AG04449 (cell line): ENCODE measurements at places on chromosomes 11 and 22.
A peak's percentile ranks its signal among the peaks of the same experiment; 100 is the strongest.

DNA sequence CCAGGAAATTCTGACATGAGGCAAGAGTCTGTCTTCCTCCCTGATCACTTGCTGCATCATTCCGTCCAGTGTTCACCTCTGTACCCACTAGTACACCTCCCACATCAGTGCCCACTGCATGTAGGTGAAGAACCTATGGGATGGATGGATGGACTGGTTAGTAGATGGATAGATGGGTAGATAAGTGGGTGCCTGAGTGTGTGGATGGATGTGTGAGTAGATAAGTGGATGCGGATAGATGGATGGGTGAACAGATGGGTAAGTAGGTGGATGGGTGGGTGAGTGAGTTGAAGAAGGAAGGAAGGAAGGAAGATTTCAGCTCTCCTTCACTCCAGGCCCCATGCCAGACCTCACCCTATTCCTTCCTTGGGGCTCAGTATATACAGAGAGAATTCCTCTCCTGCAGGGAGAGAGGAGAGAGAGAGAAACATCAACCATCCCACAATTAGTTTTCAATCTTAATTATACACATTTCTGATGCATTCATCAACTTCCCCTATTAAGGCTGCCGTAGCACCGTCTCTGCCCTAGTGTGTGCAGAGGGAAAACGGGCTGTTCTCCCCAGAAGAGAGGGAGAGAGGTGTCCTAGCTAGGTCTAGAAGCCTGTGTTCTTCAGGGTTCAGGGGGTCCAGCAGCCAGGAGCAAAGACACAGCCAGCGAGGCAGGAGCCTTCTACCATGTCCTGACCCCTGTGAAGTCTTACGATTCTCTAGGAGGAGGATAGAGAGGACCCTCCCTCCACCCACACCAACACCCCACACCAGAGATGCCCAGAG is 125.3 kb downstream of the BUD13 start:
- no peak for DNase-seq

DNA sequence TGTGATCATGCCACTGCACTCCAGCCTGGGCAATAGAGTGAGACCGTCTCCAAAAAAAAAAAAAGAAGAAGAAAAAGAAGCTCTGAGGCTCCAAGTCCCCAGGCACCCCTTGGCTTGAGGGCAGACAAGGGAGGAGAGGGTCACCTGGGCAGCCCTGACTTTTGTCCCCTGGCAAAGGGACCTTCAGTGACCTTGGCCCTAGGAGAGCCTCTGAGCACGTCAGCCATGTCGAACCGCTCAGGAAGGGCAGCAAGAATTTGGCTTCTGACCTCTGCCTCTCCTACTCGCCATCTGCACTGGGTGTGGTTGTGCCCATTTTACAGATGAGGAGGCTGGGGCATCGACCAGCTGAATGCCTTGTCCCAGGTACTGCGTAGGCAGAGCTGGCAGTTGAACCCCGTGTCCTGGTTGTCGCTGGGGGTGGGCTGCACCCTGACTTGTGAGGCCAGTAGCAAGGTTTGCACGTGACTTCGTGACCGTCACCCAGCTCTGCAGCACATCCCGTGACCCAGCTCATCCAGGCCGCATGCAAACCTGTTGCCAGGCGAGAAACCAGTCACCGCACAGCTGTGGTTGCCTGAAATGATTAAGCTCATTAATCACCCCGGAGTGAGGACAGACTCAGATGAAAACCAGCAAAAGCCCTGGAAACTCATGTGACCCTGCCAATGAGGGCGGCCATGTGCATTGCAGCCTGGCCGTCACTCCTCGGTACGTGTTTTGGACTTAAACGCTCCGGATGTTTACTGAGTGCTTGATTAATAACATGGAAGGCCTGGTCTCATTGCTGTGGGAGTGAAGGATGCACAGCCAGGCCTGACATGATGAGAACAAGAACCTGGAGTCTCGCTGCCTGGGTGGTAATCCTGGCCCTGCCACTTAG is 47.7 kb upstream of the PPP6R3 start:
- DNase-seq, result peak; percentile 44

GRCh38 chr11:71302911-71303310 is 50.5 kb upstream of the SHANK2 start:
- no peak for DNase-seq

DNA sequence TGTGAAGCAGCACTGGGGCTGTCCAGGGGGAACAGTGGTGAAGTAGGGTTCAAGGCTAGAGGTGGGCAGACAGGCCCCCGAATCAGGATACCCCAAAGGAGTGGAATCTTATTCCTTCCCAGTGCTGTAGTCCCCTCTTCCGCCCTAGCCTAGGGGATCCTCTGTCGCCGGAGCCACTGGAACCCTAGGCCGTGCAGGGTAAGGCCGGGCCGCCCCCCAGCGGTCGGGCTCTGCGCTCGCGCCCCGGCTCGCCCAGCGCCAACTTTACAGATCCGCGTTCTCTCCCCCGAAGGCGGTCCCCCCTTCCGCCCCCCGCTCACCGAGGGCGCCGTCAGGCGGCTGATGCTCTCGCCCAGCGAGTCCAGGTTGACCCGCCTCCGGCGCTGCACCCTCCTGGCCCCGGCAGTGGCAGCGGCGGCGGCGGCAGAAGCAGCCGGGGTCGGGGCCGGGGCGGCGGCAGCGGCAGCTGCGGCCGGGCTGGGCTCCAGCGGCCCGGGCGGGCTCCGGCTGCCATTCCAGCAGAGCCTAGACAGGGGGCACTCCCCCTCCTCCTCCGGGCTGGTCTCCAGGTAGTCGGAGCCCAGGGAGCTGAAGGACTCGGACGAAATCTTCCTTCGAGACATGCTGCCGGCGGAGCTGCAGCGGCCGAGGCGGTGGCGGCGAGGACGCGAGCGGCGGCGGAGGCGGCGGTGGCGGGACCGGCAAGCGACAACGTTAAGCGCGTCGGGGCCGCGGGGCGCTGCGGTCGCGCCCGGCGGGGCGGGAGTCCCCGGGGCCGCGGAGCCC is 650 bp downstream of the GUCY1A2 start:
- no peak for DNase-seq

DNA sequence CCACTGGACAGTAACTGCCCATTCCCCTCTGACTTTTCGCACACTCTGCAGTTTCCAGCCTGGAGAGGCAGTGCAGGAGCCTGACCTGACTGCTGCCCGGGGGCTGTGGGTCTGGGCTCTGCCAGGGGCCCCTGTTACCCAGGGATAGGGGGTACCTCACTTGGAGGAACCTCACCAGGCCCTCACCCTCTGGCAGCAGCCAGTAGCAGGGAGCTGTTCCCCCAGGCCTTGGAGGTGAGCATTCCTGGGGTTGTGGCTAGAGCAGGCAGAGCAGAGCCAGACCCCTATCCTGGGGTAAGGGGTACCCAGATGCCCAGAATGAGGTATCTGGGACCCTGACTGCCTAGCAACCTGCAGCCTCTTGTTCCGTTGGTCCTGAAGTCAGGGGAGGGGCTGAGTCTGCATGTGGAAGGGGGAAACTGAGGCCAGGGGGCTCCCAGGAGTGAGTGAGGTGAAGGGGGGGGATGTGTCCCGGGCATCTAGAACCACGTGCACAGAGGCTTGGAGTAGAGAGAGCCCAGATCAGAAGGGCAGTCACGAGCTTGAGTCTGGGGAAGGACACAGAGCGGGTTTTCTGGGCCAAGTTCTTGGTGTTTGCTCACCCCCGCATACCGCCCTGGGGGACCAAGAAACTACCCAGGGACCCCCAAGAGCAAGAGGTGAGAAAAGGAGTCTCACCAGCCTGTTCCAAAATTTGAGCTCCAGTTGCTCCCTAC is 43.9 kb upstream of the ACCSL start:
- DNase-seq, result no peak

- DNase-seq, result no peak
Observed at GRCh38 chr11:25596701-25597100, 735.2 kb upstream of the ANO3 start.

DNA sequence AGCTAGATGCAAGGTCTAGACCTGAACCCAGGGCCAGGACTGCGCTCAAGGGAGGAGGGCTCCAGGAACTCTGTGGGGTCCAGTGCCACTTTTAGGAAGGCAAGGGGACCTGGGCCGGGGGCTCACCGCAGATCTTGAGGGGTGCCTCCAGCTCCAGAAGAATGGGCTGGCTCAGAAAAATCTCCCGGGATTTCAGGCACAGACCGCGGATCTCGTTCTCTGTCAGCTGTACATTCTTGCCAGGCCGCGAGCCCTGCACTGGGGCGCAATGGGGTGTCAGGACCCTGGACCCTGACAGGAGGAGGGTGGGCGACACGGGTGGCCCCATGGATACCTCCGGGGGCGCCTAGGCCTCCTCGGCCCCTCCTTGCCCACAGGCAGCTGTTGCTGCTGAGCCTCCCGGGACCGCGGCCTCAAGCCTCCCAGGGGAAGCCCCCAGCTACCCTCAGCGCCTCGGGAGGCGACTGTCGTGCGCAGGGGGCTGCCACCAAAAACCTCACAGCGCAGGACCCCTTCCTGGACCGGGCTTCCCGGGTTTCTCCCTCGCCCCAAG is 640 bp downstream of the PPP1CA start:
- no peak for DNase-seq

DNA sequence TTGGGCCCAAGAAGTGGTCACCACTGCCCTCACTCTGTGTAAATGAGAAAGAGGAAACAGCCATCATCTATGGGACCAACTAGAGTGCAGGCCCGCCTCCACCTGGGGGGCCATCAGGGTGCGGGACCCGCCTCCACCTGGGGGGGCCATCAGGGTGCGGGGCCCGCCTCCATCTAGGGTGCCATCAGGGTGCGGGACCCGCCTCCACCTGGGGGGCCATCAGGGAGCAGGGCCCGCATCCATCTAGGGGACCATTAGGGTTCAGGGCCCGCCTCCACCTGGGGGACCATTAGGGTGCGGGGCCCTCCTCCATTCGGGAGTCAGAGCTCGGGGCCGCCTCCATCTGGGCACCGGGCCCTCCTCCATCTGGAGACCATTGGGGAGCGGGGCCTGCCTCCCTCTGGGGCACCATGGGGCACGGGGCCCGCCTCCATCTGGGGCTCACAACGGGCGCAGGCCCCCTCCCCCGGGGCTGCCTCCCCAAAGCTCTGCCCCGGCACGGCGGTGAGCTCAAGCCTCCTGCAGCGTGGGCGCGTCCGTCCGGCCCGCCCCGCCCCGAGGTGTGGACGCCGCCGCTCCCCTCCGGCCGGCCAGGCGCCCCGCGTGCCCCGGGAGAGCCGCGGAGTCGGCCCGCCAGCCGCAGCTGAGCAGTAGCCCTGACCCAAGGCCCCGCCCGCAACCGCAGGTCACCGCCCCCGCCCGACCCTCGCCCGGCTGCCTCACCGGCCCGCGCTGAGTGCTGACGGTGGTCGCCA is 512 bp downstream of the TOLLIP start:
- no peak for DNase-seq

GRCh38 chr22:17912945-17913721 is 111.2 kb downstream of the MICAL3 start:
- no peak for DNase-seq

GRCh38 chr22:21996175-21996720 is 13.7 kb upstream of the TOP3B start:
- DNase-seq, result no peak

DNA sequence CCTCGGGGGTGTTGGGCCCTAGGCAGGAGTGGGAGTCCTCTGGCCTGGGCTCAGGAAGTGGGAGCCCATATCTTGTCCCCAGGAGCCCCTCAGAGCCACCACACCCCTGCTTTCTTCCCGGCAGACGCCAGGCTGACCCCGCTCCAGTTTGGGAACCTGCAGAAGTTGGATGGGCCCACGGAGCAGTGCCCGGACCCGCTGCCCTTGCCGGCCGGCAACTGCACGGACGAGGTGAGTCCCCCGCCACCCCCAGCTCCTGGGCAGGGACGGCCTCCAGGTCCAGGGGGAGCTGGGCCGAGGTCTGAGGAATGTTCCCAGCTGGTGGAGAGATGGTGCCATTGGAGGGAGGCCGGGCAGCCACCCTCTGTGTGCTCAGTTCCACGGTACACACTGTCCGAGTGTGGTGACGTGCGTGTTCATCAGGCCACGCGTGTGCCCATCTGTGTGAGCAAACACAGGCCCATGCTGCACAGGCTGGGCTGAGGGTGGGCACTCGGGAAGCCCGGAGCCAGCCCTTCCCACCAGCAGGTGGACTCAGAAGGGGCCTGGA is 4.8 kb downstream of the MUC5B start:
- no peak for DNase-seq

DNA sequence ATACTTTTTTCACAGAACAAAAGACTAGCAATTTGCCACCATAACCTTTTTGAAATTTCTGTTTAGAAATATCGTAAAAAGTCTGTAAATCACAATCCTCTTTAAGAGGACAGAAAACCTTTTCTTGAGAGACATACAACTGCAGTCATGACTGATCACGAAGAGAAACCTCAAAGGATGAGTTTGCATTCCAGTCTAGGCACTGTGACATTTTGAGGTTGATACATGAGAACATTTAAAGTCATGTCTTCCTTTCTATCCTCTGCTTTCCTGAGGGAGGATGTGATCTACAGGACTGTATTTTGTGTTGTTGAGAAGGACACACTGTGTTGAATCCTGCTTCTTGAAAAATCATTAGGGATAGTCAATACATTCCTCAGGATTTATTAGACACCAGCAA is 476.7 kb upstream of the CCDC179 start:
- no peak for DNase-seq

DNA sequence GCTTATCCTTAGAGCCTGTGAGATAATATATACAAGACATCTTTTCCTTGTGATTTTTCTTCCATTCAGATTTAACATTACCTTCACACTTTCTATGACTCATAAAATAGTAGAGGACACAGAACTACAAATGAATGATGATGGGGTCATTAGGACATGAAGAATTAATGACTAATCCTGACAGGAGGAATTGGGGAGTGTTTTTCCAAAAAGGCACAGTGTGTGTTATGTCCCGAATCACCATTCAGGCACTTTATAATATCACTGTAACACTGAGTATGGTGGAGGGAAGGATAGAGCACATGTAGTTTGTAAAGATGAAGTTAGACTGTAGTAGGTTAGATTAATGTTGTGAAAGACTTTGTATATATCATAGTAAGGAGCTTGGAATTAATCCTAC is 391.3 kb downstream of the JRKL start:
- DNase-seq, result no peak

DNA sequence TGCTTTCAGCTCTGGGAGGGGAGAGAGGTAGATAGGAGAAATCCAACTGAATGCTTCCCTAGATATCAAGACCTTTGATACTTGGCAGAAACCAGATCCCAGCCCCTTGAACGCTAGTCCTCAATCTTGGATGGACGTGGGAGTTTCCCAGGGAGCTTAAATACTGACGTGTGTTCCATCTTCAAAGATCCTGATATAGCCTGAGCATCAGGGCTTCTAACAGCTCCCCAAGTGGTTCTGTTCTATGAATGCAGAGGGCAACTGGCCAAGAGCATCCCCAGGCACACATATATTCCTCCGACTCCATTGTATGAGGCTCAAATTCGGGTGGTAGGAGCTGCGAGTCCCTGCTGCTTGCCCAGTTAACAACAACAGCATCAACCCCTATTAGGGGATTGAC is 8.7 kb upstream of the ACCS start:
- DNase-seq, result no peak
